Hypothalamus (tissue), 51 donors: ENCODE measurements at places on chromosomes 7 and 10.

GRCh38 chr7:30894866-30895605 is 16.6 kb upstream of the AQP1 start:
- DNase-seq: no peak

- no peak for DNase-seq
Measured at GRCh38 chr7:26944501-26945358, 80.3 kb upstream of the SKAP2 start.

DNA sequence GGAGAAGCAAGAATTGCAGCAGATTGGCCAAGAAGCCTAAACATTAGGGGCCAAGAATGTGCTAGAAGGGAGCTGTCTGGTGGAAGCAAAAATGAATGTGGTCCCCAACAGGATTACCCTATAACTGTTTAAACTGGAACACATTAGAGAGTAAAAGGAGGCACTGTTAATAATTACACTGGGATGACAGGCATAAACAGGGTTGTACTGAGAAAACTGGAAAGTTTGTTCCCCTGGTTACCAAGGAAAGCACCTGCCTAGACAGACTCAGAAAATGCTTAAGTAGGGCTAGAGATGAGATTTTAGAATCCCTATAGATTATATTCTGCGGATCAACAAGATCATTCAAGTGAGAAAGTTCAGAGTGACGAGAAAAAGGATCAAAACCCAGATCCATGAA is 100.8 kb downstream of the CTTNBP2 start:
- no peak for DNase-seq

- no peak for DNase-seq
Measured at GRCh38 chr7:30659312-30659711, 22.9 kb downstream of the CRHR2 start.

DNA sequence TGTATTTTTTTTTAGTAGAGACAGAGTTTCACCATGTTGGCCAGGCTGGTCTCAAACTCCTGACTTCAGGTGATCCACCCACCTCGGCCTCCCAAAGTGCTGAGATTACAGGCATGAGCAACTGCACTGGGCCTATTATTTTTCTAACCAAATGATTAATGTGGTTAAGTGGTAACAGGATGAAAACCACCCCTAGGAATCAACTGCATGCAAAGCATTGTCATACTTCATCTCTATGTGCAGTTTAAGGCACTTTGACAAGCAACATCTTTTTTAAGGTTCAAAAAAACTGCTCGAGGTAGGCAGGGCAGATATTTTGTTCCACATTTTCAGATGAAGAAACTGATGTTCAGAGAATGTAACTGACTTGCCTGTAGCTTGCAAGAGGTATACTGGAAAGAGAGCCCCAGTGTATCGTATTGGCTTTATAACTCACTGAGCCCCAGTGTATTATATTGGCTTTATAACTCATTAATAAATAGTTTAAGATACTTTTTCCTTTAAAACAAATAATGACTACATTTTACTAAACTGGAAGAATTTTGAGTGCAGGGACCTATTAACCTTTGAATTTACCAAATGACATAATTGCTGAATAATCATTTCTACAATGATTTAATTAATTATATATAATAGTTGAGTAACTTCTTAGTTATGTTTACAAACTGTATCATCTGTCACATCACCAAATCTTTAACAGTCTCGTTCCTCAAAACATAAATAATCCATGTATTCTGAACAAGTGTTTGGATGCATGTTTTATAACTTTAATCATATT is 38.1 kb downstream of the RTKN2 start:
- DNase-seq: no peak

- no peak for DNase-seq
Measured at GRCh38 chr7:88095-88926, 104.1 kb upstream of the FAM20C start.

GRCh38 chr10:91164520-91165065 is 55.9 kb upstream of the PCGF5 start:
- no peak for DNase-seq

DNA sequence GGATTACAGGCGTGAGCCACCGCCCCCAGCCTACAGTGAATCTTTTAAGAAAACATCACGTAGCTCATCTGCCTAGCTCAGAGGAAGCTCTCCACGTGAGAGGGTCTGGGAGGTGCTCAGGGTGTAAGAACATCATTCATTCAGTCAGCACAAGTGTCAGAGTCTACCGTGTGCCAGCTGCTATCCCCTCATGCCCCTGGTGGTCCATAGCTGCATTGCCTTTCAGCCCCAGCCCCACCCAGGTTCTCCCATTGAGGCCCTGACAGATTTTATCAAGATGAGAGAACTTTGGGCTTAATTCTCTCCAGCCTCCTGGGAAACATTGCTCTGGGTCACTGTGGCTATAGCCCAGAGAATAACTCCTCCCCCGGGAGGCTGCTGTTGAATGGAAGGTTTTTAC is 45.1 kb downstream of the ZNF503 start:
- no peak for DNase-seq

- DNase-seq: no peak
Measured at GRCh38 chr7:130084037-130084875, 13.9 kb downstream of the KLHDC10 start.

GRCh38 chr10:12235116-12235694 is 39.2 kb downstream of the CDC123 start:
- DNase-seq: no peak

DNA sequence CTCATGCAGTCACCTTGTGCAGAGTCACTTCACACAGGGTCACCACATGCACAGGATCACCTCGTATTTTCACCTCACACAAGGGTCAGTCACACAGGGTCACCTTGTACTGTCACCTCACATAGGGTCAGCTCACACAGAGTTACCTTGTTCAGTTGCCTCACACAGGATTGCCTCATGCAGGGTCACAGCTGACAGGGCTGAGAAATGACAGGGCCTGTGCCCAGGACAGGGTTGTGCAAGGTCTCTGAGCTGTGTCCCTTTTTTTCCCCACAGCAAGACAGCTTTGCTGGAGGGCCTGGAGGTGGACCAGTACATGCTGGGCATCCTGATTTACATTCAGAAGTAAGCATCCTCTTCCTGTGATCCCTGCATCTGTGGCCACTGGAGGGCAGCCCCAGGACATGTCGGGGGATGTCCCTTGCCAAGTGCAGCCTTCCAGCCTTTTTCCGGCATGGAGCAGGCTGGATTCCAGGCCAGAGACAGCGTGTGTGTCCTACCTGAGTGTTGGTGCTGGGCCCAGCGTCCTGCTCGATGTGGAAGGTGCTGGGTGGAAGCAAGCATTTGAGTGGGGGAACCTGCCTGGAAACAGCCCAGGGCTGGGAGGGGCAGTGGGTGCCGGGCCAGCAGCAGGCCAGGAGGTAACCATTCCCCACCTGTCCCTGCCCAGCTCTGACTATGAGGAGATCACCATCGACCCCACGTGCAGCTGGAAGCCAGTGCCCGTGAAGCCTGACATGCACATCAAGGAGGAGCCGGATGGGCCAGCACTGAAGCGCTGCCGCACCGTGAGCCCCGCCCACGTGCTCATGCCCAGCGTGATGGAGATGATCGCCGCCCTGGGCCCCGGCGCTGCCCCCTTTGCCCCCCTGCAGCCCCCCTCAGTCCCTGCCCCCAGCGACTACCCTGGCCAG is 16.3 kb downstream of the ZMIZ2 start:
- DNase-seq: no peak

GRCh38 chr10:106925191-106925590 is 239.3 kb downstream of the SORCS1 start:
- DNase-seq: no peak

DNA sequence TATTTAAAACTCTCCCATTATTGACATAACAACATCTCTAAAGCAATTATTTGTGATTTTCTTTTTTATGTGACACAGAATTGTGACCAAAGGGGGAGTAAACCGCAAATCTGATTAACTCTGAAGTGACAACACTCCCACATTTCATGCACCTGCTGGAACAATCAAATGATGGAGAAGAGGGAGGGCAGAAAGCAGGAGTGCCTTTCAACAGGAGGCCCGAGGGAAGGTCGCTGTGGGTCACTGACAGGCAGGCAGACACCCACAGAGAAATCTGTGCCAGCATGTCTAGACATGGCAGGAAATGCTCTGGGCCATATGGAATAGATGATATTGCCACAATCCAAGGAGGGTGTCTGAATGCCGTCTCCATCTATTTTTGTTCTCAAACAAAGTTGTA is 247.3 kb downstream of the DOCK4 start:
- no peak for DNase-seq

DNA sequence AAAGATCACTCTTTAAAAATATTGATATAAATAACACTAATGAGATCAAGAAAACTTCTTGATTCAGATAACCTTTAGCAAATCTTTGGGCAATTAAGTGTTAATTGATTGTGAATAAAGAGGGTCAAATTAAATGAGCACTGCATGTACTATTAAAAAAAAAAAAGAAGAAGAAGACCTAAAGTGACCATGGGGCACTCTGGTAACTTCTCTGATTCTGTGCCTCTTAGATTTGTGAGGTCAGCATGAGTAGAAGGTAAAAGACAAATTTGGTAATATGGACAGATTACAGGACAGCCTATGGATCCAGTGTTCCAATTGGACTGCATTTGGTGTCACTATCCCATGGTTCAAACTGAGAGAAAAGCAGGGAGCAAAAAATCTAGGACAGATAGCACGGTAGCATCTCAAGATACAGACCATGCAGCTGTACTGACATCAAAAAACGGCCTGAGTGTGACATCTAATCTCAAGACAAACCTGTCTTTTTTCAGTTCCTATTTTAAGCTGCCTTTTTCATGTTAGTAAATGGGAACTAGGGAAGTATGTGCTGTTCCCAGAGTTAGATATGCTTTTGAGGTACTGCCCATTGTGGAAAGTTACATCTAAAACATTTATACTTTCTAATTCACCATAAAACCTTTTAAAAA is 128.0 kb downstream of the KCND2 start:
- DNase-seq: no peak

DNA sequence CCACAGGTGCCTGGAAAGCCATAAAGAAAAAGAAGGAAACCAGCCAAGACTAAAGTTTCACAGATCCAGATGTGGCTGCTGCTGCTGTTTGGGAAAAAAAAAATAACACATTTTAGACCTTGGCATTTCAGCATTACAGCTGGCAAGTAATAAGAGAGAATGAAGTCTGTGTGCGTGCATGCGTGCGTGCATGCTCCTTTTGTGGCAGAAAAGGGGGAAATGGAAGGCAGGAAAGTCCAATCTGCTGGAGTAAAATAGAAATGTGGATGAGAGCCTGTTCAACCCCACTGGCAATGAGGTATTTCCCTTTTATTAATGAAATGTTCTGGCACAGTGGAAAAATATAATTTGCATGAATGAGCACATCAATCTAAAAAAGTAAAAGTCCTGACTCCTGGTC is 137.0 kb upstream of the SEMA3A start:
- DNase-seq: no peak

GRCh38 chr7:29809533-29810155 is 3.3 kb downstream of the WIPF3 start:
- DNase-seq: no peak

DNA sequence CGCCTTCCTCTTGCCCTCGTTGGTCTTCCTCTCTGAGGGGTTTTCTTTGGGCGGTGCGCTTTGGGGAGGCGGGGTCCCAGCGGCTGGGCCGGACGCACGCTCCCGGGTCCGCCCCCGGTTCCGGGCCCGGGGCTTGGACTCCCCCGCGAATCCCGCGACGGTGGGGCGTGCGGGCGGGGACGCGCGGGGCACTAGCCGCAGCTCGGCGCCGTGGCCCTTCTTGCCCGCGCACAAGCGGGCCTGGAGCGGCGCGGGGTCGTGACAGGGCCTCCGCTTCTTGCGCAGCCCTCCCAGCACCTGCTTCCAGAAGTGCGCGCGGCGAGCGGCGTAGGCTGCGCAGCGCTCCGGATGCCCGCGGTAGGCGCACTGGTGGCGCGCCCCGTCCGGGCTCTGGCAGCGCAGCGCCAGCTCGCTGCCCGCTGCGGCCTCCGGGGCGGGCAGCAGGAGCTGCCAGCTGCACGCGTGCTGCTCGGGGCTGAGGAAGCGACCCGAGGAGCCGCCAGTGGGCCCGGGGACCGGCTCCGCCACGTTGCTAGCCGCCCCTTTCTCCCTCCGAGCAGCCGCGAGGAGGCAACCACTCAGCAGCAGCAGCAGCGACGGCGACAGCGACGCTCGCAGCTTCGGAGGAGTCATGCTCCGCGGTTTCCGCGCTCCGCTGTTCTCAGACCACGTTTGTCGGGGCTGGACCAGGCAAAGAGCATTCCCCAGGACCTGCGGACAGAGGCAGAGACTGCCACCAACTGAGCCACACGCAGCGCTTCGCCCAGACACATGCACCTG is 759 bp downstream of the FGFBP3 start:
- peak; percentile 39 for DNase-seq

- DNase-seq: no peak
Measured at GRCh38 chr10:113641702-113642101, 22.1 kb downstream of the NRAP start.

DNA sequence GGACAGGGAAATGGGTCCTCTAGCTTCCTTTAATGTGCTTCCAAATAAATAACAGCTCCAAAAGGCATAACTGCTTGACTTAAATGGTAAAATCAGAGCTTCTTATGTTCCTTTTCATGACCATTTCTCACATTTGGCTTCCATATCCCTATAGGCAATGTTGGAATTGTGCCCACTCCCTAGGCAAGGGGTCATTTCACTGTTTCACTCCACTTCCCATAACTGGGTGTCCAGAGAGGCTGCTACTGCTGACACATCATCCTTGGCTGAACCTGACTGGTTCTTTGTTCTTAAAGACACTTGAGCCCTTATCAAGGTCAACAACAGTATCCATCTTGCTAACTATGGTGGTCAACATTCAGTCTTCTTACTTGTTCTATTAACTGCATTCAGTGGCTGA is 37.1 kb downstream of the PRTFDC1 start:
- no peak for DNase-seq

DNA sequence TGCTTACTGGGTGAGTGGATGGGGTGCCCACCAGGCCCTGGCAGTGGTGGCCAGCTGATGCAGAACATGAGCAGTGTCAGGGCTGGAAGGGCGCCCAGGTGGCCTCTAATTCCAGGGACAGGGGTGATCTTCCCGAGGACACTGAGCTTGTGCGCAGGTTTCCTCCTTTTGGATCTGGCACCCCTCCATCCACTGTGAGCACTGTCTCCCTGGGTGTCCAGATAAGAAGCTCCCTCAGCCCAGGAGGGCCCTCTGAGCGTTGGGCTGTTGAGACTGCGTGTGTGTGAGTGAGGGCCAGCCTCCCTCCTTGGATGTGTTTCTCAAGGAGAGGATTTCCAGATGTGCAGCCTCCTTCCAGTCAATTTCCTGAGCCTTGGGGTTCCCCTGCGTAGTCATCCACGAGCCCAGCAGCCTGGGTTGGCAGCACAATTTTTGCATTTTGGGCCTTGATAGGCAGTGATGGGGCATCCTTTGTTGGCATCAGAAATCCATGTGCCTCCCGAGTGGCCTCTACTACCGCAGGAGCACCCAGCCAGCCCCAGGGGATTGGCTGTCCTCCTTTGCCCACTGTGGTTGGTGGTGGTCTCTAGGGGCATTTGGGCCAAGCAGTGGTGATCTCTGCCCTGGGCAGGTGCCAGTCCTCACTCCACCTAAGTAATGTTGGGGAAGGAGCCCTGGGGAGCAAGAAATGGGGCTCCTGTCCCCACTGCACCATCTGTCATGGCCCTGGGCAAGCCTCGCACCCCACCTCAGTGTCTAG is 20.9 kb upstream of the BTBD16 start:
- no peak for DNase-seq

DNA sequence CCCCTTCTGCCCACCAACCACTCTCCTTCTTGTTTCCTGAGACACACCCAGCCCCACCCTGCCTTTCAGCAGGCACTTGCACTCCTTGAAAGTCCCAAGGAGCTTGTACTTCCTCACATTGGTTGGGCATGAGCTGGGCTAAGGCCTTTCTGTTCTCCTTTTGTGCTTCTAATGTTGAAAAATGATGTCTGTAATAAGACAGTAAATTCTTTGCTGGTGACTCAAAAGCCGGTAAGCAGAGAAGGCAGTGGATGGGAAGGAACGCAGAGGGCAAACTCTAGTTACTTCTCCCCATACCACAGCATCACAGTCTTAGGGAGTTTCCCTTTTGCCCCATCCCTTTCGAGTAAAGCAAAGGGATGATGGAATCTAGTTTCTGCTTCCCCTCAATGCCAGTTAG is 185.6 kb downstream of the PLXNA4 start:
- no peak for DNase-seq
